ENCODE measurements at places on chromosomes 11 and 22.

GRCh38 chr22:38964989-38965388 is 7.6 kb downstream of the APOBEC3A start:
- no peak for DNase-seq

GRCh38 chr22:29359469-29359868 is 28.9 kb downstream of the AP1B1 start:
- DNase-seq, result no peak

DNA sequence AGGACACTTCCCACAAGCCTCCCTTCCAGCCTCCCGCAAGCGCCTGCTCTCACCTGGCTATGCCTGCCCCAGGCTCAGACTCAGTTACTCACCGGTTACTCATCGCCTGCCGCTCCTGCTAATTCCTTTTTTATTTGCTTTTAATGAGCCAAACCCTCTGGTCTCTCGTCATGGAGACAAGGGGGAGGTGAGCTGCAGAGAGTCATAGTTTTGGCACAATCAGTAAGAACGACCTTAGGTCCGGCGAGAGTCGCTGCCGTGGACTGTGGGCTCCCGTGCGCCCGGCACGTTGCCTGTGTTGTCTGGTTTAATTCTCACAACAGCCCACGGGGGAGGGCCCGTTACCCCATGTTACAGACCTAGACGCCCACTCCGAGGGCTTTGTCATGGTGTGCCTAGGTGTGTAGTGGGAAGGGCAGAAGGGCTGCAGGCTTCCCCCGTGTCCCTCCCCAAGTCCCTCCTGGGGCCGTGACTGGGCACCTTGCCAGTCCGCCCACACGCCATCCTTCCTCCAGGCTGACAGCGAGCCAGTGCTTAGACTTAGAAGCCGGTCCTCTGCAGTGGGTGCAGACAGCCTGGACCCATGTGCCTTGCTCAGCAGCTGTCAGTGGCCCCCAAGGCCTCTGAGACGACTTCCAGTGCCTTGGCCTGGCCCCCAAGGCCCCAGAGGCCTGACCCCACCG is 42.2 kb downstream of the WNT7B start:
- DNase-seq, result no peak

DNA sequence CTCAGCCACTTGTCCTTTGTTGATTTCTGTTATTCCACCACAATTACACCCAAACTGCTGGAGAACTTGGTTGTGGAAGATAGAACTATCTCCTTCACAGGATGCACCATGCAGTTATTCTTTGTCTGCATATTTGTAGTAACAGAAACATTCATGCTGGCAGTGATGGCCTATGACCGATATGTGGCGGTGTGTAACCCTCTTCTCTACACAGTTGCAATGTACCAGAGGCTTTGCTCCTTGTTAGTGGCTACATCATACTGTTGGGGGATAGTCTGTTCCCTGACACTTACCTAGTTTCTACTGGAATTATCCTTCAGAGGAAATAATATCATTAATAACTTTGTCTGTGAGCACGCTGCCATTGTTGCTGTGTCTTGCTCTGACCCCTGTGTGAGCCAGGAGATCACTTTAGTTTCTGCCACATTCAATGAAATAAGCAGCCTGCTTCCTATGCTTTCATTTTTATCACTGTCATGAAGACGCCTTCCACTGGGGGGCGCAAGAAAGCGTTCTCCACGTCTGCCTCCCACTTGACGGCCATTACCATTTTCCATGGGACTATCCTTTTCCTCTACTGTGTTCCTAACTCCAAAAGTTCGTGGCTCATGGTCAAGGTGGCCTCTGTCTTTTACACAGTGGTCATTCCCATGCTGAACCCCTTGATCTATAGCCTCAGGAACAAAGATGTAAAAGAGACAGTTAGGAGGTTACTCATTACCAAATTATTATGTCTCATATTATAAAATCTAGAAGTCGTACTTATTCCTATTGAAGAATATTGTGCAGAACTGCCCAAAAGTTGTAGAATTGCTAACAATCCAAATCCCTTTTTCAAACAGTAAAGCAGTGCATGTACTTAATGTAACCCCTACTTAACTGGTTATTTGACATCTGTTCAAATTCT is 53.2 kb downstream of the OR4C6 start:
- DNase-seq, result no peak

- no peak for DNase-seq
Measured at GRCh38 chr22:29479417-29480261, at the start of gene NEFH. Gene NEFH, plus strand, starts transcription at chr22:29480218. Its CDS starts 45 bp downstream, at chr22:29480263.

- no peak for DNase-seq
Measured at GRCh38 chr11:9150926-9151325, 59.5 kb upstream of the SCUBE2 start.

GRCh38 chr11:111173221-111173620 is 72.3 kb upstream of the POU2AF2 start:
- DNase-seq, result no peak

DNA sequence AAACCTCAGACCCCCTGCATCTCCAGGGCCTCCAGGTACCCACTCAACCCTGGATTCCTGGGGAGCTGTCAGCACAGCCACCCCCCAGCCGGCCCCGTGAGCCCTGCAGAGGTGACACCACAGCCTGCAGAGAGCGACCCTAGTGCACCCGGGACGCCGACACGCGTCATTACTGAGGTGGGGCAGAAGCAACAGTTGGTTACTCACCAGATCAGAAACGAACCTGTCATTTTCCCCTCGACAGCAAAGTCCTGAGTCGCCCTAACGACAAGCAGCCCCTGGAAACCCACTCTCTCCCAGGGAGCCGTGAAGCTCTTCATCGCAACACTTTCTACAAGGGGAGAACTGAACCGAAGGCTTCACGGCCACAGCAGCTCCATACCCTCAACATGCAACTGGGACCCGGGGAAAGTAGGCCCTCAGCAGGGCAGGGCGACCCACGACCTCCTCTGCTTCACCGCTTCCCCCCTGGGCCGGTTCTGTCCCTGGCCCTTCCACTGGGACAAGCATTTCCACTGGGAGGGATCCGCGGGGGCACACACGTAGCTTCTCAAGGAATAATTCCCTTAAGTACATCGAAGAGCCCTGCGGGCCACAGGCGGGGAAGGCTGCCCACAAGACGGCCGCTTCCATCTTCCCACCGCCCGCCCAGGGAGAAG is 1.6 kb downstream of the BRD1 start:
- DNase-seq, result no peak

- no peak for DNase-seq
Measured at GRCh38 chr22:35950262-35950661, 78.4 kb downstream of the RBFOX2 start.

DNA sequence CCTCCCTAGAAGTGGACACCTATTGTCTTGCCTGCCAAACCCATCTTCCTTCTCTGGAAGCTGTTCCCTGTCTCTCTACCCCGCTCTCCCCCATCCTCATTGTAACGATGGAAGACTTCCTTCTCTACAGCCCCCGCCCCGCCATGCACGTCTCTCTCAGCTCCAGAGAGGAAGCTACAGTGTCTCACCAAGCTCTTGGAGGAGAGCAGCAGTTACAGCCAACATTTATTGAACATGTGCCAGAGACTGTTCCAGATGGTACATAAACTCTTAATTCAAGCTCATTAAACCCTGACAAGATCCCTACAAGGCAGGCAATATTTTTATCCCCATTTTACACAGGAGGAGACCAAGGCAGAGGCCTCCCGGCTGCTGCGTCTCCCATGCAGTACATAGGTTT is 15.1 kb downstream of the MCHR1 start:
- no peak for DNase-seq

- DNase-seq, result no peak
Measured at GRCh38 chr22:29002603-29003002, 59.0 kb downstream of the C22orf31 start.

Data from GOT3 (cell line).